ENCODE measurements at places on chromosomes 2 and 18.

DNA sequence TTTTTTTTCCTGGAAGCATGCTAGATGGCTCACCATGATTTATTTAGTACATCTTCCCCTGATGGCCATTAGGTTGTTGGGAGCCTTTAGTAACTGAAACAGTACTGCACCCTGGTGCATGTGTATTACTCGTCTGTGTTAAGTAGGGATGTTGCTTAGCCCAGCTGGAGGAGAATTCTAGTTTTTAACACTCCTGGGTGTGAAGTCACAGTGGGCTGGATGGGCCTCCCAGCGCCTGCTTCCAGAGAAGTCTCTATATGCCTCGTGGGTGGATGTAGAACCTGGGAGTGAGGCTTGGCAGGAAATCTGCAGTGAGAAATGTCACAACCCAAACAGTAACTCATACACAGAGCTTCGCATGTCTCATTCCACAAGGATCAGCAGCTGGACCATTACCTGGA lies 28.9 kb upstream of the NT5DC4 start:
- DNase-seq, result no peak

DNA sequence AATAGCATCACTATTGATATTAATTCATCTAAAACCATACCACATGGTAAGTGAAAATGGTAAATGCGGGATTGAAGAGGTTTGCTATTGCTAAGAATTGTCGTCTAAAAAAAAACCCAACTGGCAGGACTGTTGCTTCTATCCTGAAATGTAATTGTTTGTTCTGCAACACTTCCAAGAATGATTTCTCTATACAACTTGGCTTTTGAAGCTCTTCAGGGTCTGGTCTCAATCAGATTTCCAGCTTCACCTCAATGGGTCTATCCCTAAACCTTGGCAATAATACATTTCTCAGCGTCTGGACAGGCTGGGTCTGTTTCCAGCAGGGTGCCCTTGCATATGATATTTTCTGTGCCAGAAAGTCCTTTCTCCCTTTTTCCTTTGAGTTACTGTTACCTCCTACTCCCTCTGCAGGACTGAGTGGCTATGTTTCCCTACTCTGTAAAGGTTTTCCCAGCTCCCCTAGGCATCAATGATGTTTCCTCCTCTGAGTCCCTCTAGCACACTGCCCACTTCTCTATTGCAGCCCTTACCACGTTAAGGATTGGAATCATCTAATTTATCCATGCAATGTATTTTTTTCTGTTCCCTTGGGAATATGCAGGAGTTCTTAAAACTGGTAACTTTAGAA lies 118.2 kb upstream of the REV1 start:
- no peak for DNase-seq

GRCh38 chr2:46184794-46185583 lies 112.2 kb upstream of the EPAS1 start:
- no peak for DNase-seq

- no peak for DNase-seq
These were observed 39.6 kb downstream of the EMX1 start for GRCh38 chr2:72956936-72957335.

DNA sequence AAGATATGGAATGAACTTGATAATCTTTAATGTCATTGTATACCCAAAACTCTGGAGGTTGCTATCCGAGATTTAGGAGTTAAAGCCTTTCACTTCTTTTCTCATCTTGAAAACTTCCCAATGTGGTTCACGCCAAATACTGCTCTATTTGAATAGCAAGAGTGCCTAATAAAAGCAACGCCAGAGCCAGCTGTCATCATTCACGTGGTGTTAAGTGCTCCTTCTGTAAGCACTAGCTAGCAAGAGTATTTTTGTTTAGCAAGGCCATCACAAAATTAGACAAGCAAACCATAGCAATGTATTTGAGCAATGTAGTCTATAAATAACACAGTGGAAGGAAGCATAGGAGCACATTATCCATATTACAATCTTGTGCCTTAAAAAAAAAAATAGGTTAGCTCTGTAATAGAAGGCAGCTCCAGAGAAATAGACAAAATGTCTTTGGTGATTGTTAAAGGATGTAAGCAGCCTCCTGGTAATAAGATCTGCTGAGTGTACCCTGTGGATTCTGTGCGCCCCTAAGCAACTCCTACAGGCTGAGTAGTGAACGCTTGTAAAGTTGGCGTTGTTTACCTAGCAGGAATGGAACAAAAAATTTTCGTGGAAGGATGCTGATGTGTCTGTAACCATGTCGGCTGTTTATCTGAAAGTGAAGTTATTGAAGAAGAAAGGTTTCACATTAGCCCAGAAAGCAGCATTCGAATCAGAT lies 518.0 kb downstream of the CNTNAP5 start:
- no peak for DNase-seq

- DNase-seq, result no peak
These were observed 5.6 kb upstream of the KCNJ3 start for GRCh38 chr2:154692927-154693326.

DNA sequence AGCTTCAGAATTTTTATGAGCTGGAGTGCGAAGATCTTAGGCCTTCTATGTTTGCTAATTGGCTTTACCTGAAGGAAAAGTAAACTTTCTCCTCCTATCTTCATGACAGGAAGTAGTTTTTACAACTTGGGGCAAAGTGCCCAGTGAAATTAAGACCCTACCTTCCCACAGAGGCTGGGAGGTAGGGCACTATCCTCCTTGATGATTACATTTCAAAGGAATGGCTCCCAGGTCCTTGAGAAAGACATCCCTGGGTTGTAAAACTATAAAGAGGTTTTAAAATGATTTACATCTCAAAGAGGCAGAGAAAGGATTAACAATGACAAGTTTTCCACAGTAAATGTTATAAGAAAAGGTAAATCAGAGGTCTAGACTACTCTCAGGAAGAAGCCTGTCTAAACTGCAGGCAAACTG lies 155.8 kb downstream of the CDH7 start:
- no peak for DNase-seq

- DNase-seq, result no peak
These were observed 15.4 kb upstream of the ACYP2 start for GRCh38 chr2:54099829-54100585.

GRCh38 chr2:198017068-198017467 lies 212.7 kb downstream of the PLCL1 start:
- no peak for DNase-seq

DNA sequence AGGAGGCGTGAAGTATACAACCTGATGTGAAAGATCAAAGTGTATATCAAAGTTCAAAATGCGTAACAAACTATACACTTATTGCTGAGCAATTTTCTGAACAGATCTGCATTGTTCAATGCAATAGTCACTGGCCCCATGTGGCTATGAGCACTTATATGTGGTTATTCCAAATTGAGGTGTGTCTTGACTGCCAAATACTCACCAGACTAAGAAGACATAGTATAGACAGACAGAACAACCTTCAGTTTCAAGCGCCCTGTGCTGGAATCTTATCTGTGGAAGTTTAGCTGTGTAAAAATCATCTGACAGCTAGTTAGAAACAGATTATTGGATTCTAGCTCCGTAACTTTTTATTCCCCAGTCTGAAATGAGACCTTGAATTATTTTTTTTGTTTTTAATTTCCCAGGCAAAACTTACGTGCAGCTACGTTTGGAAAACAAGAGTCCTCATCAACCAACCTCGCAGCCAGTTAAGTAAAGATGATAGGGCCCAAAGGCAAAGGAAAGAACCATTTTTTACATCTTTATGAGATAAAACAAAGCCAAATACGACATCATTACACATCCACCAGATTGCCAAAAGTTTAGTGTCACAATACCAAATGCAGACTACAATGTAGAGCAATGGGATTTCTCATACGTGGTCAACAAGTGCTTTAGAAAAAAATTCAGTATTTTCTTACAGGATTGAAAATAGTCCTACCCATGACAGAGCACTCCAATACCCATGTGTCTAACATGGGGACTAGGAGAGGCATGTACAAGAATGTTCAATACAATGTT lies 37.2 kb downstream of the MBOAT2 start:
- DNase-seq, result no peak

- DNase-seq, result no peak
These were observed 4.9 kb upstream of the PDCD1 start for GRCh38 chr2:241863536-241863954.

GRCh38 chr2:177639262-177639914 lies 246.8 kb downstream of the AGPS start:
- DNase-seq, result no peak

GRCh38 chr2:157749684-157750083 lies 121.0 kb upstream of the ACVR1C start:
- no peak for DNase-seq

GRCh38 chr18:27206411-27206810 lies 21.3 kb upstream of the CHST9 start:
- no peak for DNase-seq

GRCh38 chr2:240400371-240401161 lies 34.9 kb upstream of the GPC1 start:
- DNase-seq, result no peak

GRCh38 chr2:204081487-204082425 lies 145.2 kb downstream of the ICOS start:
- no peak for DNase-seq

GRCh38 chr18:34493099-34493544 lies 217.0 kb upstream of the DTNA start:
- DNase-seq, result peak; percentile 85

DNA sequence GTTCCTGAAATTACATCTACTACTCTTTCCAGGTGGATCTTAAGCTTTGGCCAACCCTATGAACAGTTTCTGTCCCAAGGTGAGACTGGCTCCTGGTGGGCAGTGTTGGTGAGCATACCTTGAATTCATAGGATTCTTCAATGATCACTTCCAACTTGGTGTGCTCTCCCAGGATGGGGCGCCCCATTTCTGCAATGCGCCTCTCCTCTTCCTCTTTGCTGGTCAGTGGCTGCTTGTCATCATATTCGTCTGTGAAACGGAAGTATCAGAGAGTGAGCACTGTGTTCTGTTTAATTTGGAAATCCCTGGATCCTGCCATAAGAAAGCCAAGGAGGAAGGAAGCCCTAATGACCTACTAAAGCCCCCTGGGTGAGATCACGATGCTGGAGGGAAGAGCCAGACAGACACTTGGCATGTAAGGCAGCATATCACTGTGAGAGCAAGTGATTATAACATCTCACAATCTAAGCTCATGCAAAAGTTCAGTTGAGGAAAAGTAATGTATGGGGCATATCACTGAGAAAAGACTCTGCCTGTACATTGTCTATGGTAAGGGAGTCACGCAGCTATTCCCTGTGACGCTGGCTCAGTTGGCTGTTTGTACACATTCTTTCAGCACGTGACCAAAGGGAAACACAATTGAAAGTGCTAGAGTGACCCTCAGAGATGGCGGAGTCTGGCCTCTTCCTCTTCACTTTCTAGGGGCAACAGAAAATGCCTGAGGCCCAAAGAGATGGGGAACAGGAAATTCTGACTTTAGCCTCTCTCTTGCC lies 287.0 kb downstream of the SLC8A1 start:
- no peak for DNase-seq

DNA sequence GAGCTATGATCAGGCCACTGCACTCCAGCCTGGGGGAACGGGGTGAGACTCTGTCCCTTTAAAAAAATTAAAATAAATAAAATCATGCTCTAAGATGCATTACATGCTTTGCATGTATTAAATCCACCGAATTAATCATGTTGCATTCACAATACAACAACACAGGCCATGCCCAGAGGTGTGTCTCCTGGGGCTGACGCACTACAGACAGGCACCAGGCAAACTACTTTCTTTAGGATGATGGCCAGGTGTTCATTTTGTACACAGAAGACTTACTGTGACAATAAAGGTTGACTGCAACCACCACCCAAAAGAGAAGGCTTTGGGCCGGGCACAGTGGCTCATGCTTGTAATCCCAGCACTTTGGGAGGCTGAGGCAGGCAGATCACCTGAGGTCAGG lies 226.8 kb upstream of the PXDN start:
- no peak for DNase-seq

- DNase-seq, result no peak
These were observed 145.3 kb upstream of the MEX3C start for GRCh38 chr18:51342815-51343214.

DNA sequence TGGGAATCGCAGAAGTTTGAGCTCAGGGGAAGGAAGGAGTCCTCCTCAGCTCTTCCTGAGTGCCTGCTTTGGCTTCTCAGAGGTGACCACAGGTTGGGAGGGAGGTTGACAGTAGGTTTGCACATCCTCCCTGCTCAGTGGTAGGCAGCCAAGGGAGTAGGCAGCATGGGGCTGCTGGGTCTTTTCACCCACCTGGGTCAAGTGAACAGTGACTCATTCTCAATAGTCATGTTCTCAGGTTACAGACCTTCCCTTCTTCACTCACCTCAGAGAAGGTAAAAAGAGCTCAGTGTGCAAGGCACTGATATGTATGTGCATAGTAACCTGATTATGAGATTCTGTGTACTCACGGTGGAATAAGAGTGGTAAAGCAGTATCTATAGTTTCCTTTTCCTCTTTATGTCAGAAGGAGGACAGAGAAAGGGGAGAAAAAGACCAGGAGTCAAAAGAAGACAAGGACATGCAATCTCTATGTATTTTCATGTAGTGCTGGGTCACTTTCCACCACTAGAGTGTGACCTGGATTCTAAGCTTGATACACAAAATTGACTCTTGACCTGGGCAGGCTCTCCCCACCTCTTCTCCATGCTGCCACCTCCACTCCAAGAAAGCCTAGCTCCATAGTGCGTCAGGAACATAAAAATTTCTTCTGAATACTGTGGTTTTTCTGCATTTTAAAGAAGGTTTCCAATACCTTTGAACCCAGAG lies 36.5 kb upstream of the ASNSD1 start:
- DNase-seq, result no peak

DNA sequence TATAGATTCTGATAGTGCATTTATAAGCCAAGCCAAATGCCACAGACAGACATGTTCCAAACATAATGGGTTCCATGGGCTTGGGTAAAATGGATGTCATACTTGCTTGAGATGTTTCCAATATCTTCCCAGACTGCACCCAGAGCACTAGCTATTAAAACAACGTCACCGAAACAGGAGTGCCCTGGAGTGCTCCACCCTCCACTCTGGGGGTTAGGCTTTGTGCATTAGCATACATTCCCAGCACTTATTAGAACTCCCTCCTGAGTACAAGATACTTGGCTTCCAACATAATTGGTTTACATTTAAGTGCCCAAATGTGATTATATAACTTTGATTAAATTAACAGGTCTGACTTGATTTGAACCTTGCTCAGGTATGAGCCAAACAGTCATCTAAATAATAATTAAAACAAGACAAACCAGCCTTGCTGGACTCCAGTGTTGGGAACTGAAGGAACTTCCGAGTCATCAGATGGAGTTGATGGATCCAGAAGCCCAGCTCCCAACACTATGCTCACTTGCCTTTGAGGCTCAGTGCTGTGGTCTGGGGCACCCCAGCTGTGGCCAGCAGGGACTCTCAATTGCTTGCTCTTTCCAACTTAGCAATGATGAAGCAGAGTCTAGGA lies 60.5 kb upstream of the LGALSL start:
- no peak for DNase-seq

All from nucleus accumbens (tissue), 56 donors.